Activated T-cell treated with anti-CD3 and anti-CD28 coated beads, Interleukin-2, amount 50 U/mL, for 4 hours (primary cell): ENCODE measurements at places on chromosomes 12 and 14. TPM values are rescaled to one million over a fixed set of nuclear protein-coding genes. Genes with fewer than 3 reads are reported as not detected.

The CCDC77 gene
- total RNA-seq = 8.8 TPM

GRCh38 chr12:62642486-62642885 lies 175.9 kb downstream of the MON2 start:
- DNase-seq = no peak

The APOF gene
- total RNA-seq = not detected

The BIN2 gene
- 20.9 TPM for total RNA-seq

DNA sequence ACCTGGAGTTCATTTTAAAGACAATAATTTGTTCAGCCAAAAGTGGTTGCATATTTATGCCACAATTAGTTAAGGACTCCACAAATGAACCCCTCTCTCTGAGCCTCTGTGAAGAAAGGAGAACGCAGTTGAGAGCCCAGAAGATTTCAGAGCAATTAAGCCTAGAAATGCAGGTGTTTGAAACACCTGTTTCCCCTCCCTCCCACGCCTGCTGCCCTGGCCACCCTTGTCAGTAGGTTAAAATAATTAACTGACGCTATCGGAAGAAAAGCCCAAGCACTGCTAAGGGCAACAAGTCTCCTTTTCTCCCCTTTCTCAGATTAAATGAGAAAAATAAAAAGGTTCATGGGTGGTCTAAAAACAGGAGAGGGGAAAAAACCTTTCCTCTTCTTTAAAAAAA lies 99.2 kb downstream of the PPM1A start:
- no peak for DNase-seq

- DNase-seq = peak; percentile 56
These were observed 3.6 kb downstream of the TNS2 start for GRCh38 chr12:53053218-53054111.

DNA sequence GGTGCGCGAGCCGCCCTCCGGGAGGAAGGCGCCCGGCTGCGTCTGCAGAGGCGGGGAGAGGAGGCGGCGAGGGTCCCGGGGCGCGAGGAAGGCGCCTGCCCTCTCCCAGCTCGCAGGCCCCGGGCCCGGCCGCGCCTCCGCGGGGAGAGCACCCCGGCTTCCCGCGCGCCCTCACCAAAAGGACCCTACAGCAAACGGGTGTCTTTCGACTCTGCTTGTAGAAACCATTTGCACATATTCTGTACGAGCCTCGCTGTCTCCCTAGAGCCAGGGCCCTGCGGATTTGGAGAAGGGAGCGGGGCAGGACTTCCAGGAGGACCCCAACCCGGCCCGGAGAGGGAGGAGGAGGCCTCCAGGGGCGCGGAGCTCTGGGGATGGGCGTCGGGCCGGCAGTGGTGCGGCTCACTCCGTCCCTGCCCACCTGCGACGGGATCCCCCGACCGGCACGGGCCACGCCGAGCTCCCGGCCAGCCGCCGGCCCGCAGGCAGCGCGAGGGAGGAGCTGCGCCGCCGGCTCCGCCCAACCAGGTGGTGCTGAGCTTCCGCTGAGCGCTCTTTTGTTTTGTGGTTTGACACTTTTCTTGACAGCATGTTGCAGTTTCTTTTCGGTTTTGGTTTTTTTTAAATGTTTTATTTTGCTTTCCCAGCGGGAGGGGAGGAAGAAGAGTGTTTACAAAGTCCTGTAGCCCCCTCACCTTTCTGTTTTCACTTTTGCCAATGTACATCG lies 103.3 kb upstream of the FKBP4 start:
- DNase-seq = no peak

GRCh38 chr14:53531156-53531555 lies 378.0 kb upstream of the DDHD1 start:
- no peak for DNase-seq

The COCH gene
- 1.2 TPM for total RNA-seq

The ATP5MC2 gene
- total RNA-seq = 364 TPM

The TAS2R19 gene
- total RNA-seq = 1.1 TPM

- no peak for DNase-seq
These were observed 2.6 kb upstream of the TAMALIN start for GRCh38 chr12:52004042-52004648.
